ENCODE measurements at places on chromosomes 4 and X. TPM values are rescaled to one million over a fixed set of nuclear protein-coding genes. Genes with fewer than 3 reads are reported as not detected.

Gene UGT2A1
- polyA plus RNA-seq: 1.8 TPM

Gene MAGEA2B
- polyA plus RNA-seq: not detected

Gene FAM236B
- not detected for polyA plus RNA-seq

Gene PDZD4
- polyA plus RNA-seq: 11.5 TPM

Gene LIMCH1
- 113 TPM for polyA plus RNA-seq

Gene POF1B
- 0.37 TPM for polyA plus RNA-seq

Gene WNK3
- polyA plus RNA-seq: 5.4 TPM

DNA sequence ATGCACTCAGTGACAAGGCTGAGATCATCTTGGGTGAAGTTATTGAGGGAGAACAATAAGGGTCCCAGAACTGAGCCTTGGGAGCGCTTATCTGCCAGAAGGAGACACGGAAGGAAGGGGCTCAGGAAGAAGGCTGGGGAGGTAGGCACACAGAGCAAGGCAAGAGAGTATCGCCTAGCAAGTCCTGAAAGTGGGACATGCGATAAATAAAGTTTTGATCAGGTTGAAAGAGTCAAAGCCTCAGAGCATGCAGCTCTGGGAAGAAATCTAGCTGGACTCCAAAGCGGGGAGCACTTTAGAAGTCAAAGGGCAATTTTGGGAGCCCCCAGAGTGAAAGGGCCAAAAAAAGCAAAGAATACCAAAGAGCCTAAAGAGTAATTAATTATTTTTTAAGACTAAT lies 17.7 kb upstream of the ANXA3 start:
- no peak for DNase-seq

DNA sequence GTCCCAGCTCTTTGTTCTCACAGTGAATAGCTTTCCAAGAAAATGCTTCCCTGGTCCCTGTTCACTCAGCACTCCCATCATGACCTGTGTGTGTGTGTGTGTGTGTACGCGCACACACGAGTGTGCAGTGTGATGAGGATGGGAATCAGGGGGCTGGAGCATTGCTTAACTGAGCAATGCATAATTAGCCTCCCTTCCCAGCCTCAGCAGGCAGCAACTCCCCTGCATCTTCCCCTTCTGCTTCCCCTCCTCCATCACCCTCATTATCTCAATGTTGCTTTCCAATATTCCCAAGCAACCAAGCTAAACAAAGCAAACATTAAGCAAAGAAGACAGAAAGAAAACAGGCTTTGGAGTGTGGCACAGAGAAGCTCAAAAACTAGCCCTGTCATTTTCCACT lies 137.0 kb downstream of the RBM47 start:
- no peak for DNase-seq

GRCh38 chr4:71532407-71532806 lies 193.6 kb downstream of the SLC4A4 start:
- no peak for DNase-seq

DNA sequence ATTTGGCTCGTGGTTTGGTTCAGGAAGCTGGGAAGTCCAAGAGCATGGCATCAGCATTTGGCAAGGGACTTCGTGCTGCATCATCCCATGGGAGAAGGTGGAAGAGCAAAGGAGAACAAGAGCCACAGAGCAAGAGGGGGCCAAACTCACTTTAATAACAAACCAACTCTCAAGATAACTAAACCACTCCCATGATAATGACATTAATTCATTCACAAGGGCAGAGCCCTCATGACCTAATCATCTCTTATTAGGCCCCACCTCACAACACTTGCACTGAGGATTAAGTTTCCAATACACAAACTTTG lies 113.4 kb upstream of the ATXN3L start:
- DNase-seq: no peak

- DNase-seq: no peak
These were observed 602.4 kb upstream of the PRKX start for GRCh38 chrX:4315891-4316290.

GRCh38 chr4:107792711-107793110 lies 32.0 kb upstream of the SGMS2 start:
- DNase-seq: no peak

GRCh38 chrX:68876731-68877130 lies 47.9 kb downstream of the EFNB1 start:
- no peak for DNase-seq

GRCh38 chr4:30770049-30770549 lies 49.9 kb downstream of the PCDH7 start:
- DNase-seq: no peak
